ENCODE measurements at places on chromosomes 16 and 17.

- no peak for DNase-seq
Measured at GRCh38 chr16:71216714-71217113, 13.8 kb downstream of the HYDIN start.

- no peak for DNase-seq
Measured at GRCh38 chr17:21233581-21234347, 19.4 kb downstream of the NATD1 start.

GRCh38 chr17:7191069-7191468 lies 11.9 kb upstream of the ASGR1 start:
- no peak for DNase-seq

DNA sequence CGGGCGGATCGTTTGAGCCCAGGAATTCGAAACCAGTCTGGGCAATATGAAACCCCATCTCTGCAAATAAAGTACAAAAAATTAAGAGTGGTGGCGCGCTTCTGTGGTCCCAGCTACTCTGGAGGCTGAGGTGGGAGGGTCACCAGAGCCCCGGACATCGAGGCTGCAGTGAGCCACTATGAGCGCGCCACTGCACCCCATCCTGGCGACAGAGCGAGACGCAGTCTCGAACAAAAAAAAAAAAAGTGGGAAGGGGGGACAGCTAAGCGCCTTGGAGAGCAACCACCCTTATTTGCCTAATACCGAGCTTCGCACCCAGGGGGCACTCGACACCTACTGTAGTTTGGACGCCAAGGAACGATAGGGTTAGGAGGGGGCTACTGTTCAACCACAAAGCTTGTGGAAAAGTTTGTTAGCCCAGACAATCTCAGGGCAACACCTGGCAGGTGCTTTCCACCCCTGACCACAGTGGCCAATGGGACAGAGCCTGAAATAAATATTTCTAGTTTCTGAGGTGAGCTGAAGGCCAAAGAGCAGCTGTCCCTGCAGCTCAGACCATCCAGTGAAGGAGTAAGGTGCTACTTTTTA lies 847 bp upstream of the PSMC3IP start:
- DNase-seq: peak; percentile 69

- no peak for DNase-seq
Measured at GRCh38 chr16:2056681-2057407, 9.1 kb downstream of the TSC2 start.

- no peak for DNase-seq
Measured at GRCh38 chr16:6558661-6559060, 774.0 kb upstream of the RBFOX1 start.

- peak; percentile 25 for DNase-seq
Measured at GRCh38 chr16:3716831-3717234, 491 bp downstream of the TRAP1 start.

DNA sequence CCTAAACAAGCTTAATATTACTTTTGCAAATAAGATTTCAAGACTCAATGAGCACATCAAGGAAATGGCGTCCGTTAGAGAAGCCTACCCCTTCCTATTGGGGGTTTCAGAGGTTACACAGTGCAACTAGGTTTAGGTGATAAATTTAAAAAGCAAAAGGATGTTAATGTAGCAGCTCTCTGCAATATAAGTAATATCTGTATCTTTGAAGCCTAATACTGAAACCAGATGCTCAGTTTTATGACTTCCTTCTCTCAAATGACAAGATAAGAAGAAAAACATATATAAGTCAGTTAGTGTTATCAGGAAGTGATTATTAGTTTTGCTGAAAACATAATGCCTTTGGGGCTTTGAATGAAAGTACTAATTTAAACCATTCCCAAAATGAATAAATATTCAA lies 54.3 kb upstream of the MED13 start:
- DNase-seq: no peak

- DNase-seq: no peak
Measured at GRCh38 chr16:67551972-67552371, 10.4 kb upstream of the CTCF start.

GRCh38 chr17:40909755-40910154 lies 24.7 kb upstream of the KRT20 start:
- no peak for DNase-seq

GRCh38 chr17:60039114-60039846 lies 39.4 kb downstream of the HEATR6 start:
- DNase-seq: no peak

GRCh38 chr17:12230481-12231354 lies 210.0 kb downstream of the MAP2K4 start:
- no peak for DNase-seq

DNA sequence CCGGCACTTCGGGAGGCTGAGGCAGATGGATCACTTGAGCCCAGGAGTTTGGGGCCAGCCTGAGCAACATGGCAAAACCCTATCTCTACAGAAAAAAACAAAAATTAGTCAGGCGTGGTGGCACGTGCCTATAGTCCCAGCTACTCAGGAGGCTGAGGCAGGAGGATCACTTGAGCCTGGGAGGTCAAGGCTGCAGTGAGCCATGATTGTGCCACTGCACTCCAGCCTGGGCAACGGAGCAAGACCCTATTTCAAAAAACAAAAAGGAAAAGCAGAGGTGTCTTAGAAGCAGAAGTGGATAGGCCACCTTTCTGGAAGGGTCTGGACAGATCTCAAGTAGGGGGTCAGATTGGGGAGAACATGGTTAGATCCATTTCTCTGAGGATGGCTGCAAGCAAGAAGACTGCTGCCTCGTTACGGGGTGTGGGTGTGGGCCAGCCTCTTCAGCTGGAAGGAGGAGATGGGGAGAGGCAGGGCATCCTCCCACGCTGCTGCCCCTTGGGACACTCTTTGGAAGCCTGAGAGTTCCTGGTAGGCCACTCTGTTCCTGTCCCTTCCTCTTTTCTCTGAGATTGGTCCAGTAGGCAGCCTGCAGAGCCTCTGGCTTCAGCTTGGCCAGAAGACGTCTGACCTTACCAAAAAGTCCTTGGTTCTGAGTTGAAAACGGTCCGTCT lies 208.0 kb downstream of the MSI2 start:
- DNase-seq: no peak

- no peak for DNase-seq
Measured at GRCh38 chr17:78919861-78920450, 5.2 kb downstream of the TIMP2 start.

DNA sequence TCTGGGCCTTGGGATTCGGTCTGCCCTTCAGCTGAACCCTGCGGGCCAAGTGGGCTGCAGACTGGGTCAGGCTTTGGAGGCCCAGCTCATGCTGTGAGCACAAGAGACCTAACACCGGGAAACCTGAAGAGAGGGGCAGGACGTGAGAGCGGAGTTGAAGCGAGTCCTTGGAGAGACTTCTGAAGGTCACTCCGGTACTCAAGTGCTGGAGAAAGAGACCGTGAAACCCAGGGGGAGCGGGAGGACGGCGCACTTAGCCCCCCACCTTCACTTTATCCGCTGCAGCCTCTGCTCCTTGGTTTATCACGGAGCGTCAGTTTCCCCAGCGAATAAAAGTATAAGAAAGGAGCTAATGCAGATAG lies 361 bp downstream of the UQCRC2 start:
- peak; percentile 9 for DNase-seq

DNA sequence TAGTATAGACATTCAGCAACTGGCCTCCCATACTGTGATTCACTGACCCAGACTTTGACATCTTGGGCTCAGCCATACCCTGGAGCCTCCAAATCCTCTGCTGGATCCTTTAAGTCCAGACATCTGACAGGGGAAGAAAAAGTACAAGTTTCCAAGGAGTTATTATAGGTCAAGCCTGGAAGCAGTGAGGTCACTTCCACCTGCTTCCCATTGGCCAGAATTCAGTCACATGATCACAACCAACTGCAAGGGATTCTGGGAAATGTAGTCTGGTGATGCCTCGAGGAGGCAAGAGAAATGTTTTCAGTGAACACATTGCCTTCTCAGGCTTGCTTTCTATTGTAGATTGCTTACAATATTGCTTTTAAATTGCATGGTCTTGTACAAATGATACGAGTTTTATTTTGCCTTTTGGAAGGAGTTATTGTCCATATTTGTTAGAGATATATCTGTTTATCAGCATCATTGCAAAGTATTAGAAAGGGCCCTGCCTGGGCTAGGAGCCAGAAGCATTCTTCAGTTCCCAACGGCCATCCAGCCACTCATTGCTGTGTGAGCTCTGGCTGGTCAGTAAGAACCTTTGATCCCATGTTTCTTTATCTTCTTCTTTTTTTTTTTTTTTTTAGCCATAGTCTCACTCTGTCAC lies 696.9 kb downstream of the WWOX start:
- peak; percentile 10 for DNase-seq

DNA sequence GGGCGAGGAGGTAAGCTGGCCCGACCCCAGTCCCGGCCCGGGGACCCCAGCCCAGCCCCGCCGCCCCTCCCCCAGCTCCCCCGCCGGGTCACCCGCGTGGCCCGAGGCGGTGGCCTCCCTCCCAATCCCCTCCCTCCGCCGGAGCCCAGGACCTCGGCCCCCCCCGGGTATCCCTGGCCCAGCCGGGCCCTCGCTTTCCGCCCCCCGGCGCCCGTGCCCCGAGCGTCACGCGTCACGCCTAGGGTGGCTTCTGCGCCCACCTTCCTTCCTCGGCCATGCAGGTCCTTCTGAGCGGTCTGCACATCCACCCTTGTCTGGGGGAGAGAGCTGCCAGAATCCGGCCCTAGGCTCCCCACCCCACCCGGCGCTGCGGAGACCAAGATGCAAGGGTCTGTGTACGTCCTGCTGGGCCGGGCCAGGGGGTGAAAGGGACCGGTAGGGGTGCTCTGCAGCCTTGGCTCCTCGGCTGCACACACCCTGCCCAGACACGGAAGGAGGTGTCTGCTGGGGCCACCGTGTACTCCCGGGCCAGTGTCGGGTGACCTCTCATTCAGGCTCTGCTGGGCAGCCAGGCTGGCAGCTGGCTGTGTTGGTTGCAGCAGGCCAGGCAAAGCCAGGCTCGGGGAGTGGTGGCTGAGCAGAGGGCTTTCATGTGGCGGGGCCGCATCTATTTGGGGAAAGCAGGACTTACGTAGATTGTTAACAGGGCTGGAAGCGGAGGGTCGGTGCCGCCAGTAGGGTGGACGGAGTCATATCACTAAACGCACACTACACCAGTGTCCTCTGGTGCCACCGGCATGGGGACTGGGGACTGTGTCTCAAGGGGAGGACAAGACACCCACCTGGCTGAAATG lies 754 bp downstream of the RAB11FIP4 start:
- DNase-seq: no peak

DNA sequence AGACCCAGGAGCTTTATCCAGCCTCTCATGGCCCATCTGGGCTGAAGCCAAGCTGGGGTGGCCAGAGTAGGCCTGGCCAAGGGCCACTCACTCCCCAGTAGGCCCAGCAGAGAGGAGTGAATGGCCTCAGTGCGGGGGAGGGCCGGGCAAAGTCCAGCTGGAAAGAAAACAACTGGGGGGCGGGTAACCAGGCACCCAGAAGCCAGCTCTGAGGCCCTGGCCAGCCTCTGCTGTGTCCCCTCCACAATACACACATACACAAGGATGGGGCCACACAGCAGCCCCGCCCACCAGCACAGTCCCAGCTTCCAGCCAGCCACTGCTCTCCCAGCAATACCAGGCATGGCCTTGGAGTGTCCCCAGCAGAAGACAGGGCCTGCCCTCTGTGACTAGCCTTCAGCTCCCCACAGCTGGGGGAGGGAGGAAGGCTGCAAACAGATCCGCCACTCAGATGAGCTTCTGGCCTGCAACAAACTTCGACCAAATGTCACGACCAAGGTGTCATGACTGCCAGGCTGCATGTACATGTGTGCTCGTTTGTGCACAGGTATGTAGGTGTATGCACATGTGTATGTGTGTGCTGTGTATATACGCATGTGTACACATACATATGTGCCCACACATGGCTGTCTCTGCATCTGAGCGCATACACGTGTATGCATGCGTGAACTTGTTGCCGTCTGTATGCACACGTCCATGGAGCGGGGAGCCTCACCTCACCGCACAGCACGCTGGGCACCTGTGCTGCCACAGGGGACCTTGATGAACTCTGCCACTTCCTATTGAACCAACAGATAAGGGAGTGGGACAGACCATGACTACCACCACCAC lies 5.0 kb downstream of the CARHSP1 start:
- no peak for DNase-seq

DNA sequence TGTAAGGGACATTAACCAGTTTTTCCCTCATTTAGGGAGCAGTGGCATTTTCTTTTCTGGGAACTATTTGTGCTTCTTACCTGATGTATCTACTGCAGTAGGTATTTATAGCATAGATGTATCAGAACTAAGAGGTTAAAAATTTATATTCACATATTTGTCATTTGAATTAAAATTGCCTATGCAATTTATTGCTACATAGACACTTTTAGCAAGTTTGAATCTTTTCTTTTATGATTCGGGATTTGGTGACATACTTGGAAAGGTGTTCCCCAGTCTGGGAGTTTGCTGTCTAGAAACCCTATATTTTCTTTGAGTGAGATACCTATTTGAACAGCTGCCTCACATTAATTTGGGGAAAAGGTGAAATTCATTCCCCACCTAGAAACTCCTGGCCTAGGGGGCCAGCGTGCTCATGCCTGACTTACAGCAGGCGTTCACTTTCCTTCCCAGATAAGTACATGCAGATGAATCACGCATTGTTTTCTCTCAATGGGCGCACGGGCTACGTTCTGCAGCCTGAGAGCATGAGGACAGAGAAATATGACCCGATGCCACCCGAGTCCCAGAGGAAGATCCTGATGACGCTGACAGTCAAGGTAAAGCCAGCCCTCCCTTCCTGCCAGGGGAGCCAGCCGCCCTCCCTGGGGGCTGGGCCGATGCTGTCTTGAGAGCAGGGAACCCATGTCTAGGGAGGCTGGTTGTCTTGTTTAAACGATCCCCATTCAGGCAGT lies 73.8 kb downstream of the SDR42E1 start:
- DNase-seq: no peak

DNA sequence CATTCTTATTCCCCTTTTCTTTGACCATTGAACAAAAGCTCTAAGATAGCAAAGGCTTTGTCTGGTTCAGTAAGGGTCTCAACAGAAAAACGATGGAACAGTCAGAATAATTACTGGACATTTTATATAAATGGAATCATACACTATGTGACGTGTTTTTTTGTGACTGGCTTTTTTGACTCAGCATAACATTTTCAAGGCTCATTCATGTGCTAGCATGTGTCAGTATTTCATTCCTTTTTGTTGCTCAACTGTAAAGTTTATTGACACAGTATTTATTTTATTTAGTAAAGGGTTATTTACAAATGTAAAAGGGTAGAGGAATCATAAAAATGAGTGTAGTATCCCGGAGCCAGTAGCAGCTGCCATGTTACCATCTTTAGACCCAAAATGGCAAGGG lies 226.2 kb downstream of the CDRT15L2 start:
- DNase-seq: no peak
